ENCODE measurements at places on chromosomes 3 and 15.

- DNase-seq = no peak
- H3K27ac ChIP-seq = no peak overlapping the region
- no peak overlapping the region for H3K4me3 ChIP-seq
- H3K27me3 ChIP-seq = no peaks in the 10 kb centered on the region
- H3K4me1 ChIP-seq = peaks cover 60% of the 10 kb centered on the region
Measured at GRCh38 chr3:49721596-49721895, 2.1 kb upstream of the AMIGO3 start.

GRCh38 chr3:72892081-72892775 lies 4.4 kb downstream of the GXYLT2 start:
- peaks cover 5% of the 10 kb centered on the region for H3K27me3 ChIP-seq
- H3K4me3 ChIP-seq = no peak overlapping the region
- H3K27ac ChIP-seq = peak overlapping the region; percentile 75
- DNase-seq = no peak
- no peaks in the 10 kb centered on the region for H3K4me1 ChIP-seq

- H3K4me1 ChIP-seq = no peaks in the 10 kb centered on the region
- H3K27ac ChIP-seq = no peak overlapping the region
- H3K4me3 ChIP-seq = no peak overlapping the region
- H3K36me3 ChIP-seq = no peaks in the 10 kb centered on the region
- no peak for DNase-seq
- no peaks in the 10 kb centered on the region for H3K27me3 ChIP-seq
Measured at GRCh38 chr15:95739131-95739530, 591.4 kb upstream of the NR2F2 start.

DNA sequence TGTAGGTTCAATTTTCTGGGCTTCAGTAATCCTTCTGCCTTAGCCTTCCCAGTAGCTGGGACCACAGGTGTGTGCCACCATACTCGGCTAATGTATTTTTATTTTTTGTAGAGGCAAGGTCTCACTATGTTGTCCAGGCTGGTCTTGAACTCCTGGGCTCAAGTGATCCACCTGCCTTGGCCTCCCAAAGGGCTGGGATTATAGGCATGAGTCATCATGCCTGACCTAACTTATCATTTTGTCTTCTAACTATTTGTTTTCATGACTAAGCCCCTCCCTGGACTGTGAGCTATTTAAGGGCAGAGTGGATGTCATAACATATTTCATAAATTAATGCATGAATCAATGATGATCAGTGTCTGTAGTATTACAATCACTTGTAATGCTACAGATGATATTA lies 56.1 kb upstream of the PIAS1 start:
- no peak overlapping the region for H3K4me3 ChIP-seq
- H3K4me1 ChIP-seq = peaks cover 4% of the 10 kb centered on the region
- no peak for DNase-seq
- H3K27me3 ChIP-seq = no peaks in the 10 kb centered on the region
- no peak overlapping the region for H3K27ac ChIP-seq

- H3K27ac ChIP-seq = no peak overlapping the region
- no peak overlapping the region for H3K4me3 ChIP-seq
- H3K36me3 ChIP-seq = no peaks in the 10 kb centered on the region
- H3K4me1 ChIP-seq = peaks cover 47% of the 10 kb centered on the region
- DNase-seq = no peak
Measured at GRCh38 chr15:74383286-74383685, 15.8 kb upstream of the CYP11A1 start.

DNA sequence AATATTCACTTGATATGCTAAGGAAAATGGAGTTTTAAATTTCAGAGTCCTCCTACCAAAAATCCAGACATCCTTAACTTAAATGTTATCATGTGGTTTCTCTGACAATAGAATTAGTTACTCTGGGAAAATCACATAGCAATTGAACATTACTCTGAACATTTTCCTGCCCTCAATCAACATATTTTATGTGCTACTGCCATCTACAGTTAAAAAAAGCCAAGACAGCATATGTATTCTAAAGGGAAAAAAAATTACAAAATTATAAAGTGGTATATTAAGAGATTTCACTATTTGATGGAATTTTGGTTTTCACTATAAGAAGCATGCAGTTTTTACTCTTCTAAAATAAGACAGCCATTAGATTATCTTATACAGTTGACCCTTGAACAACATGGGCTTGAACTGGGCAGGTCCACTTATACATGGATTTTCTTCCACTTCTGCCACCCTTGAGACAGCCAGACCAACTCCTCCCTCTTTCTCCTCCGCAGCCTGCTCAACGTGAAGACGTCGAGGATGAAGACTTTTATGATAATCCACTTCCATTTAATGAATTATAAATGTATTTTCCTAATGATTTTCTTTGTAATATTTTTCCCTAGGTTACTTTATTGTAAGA lies 122.3 kb downstream of the ATP1B3 start:
- no peak overlapping the region for H3K27ac ChIP-seq
- no peaks in the 10 kb centered on the region for H3K27me3 ChIP-seq
- H3K36me3 ChIP-seq = peaks cover 3% of the 10 kb centered on the region
- no peak for DNase-seq
- H3K4me1 ChIP-seq = no peaks in the 10 kb centered on the region

GRCh38 chr3:79086514-79086913 lies 681.3 kb downstream of the ROBO1 start:
- peak; percentile 92 for DNase-seq
- H3K36me3 ChIP-seq = no peaks in the 10 kb centered on the region
- no peaks in the 10 kb centered on the region for H3K27me3 ChIP-seq
- H3K27ac ChIP-seq = no peak overlapping the region
- H3K4me3 ChIP-seq = no peak overlapping the region
- no peaks in the 10 kb centered on the region for H3K4me1 ChIP-seq
